ENCODE measurements at places on chromosomes 11 and 22.

- DNase-seq = no peak
These were observed 38.4 kb downstream of the MACROD1 start for GRCh38 chr11:64127267-64128072.

DNA sequence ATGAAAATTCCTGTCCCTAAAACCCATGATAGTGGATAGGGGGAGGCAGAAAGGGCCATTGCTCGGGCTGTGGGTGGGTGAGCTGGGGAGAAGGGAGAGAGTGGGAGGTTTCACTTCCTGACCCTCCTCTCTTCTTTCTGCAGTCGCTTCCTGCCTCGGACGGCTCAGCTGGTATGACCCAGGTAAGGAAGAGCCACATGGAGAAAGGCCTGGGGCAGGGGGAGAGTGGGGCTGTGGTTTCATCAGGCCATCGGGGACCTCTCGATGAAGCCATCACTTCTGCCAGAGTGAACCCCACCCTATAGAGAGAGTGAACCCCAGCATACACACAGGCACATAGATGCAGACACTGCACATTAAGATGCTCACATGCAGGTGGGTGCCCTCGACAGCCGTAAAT lies 12.6 kb downstream of the CD5 start:
- no peak for DNase-seq

DNA sequence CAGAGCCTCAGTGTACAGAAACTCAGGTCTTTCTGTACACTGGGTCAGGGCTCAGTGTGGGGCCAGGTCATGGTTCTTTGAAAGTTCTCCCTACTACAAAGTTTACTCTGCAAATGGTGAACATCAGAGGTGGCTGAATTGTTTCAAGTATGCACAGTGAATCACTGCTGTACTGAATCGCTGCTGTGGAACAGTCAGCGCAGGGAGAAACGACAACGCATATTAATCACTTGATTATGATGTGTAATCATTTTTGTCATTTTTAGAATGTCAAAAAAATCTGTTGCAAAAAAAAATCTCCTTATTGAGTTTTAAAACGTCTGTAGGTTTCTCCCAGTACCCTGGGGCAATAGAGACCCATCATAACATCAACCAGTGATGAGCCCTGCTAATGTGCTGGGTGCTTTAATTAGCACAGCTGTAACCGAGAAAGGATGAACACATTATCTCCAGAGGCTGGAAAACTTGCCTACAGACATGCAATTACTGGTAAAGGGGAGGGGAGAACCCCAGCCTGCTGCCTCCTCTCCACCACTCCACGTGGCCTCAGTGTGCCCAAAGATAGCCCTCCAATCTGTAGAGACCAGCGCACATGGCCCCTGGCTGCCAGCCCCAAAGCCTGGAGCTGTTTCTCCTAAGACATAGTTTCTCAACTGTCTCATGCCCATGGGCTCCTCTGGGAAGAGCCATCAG lies 12.8 kb downstream of the ARRB1 start:
- DNase-seq = no peak

DNA sequence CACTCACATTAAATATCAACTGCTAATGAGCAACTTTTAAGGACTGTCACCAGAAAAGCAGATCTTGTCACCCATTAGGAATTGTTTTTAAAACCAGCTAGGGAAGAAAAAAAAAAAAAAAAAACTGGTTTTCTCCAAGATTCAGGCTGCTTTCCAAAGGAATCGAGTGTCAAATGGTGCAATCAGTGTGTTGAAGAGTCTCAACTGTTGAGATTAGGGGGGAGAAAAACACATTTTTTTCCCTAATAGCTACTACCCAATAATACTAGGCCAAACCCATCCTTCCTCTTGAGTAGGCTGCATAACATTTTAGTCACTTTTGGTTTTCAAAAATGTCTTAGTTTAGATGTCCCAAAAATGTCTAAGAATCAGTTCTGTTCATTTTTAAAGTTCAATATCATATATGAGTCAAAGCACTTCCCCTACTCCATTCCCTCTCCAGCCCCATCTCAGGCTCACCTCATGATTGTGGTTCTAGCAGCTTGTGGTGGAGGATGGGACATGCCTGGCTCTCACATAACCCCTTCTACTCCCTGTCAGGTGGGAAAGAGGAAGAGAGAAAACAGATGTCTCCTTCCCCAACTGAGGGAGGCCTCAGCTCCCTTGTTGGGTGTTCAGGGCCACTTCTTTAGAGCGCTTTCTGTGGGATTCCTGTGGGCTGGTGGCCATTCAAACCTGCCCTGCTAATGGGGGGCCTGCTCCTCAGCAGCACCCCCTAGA lies 193.6 kb downstream of the CWF19L2 start:
- DNase-seq = no peak

DNA sequence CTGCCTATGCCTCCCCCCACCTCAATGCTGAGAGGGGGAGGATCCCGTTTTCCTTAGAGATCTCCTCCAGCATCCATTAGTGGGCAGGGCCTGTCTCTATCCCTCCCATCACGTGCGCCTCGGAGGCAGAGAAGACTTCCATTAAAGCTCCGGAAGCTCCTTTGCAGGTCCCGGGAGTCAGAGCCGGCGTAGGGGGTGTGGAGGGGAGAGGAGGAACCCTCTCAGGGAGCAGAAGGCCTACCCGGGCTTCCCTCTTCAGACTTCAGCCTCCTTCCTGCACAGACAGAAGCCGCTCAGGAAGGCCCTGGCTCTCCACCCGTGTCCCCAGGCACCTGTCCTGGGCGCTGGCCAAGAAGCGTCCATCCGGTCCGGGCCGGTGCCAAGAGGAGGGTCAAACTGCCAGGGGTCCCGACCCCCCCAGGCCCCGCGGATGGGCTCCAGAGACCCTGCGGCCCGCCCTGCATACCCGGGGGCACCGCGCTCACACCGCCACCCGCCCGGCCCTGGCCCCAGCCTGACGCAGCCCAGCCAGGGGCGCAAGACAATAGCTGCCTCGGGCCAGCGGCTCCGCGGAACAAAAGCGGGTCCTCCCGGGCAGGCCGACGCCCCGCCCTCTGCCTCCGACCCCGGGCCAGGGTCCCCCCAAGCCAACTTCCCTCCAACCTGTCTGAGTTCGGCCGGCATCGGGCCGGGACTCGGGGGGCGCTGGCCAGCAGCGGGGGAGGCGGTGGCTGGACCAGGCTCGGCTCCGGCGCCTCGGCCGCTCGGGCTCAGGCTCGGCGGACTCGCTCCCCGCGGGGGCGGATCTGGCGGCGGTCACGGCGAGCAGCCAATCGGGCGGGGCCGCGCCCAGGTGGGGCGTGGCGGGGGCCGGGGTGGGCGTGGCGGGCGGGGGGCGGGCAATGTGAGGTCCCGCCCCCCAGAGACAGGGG lies 29.9 kb downstream of the ARVCF start:
- no peak for DNase-seq

- DNase-seq = no peak
These were observed 5.2 kb upstream of the LIF start for GRCh38 chr22:30251711-30252110.

DNA sequence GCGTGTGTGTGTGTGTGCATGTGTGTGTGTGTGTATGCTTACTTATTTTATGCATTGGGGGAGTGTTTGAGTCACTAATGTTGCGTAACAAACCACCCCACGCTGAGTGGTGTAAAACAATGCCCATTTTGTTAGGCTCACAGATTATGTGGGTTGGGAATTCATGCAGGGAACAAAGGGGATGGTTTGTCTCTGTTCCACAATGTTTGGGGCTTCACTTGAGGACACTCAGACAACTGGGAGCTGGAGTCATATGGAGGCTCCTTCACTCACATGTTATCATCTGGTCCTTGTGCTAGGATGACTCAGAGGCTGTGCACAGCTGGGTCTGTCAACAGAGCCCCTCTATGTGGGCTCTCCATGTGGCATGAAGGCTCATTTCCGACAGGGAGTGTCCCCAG lies 51.3 kb upstream of the LARGE1 start:
- no peak for DNase-seq

DNA sequence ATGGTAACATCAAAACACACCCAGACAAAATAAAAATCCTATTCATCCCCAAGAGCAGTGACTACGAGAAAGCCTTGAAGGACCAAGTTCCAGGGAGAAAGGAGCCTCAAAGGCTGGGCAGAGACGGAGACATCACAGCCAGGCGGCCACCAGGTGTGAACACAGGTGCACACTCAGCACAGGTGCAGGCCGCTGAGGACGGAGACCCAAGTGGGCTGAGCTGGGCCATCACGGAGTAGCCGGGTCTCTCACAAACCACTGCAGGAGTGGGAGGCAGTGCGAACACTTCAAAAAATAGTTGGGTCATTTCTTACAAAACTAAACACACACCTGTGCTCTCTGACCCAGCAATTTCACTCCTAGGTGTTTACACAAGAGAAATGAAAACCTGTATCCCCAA lies 72.6 kb downstream of the PHF21B start:
- no peak for DNase-seq

- no peak for DNase-seq
These were observed 72.5 kb upstream of the SHANK2 start for GRCh38 chr11:71324788-71325417.

DNA sequence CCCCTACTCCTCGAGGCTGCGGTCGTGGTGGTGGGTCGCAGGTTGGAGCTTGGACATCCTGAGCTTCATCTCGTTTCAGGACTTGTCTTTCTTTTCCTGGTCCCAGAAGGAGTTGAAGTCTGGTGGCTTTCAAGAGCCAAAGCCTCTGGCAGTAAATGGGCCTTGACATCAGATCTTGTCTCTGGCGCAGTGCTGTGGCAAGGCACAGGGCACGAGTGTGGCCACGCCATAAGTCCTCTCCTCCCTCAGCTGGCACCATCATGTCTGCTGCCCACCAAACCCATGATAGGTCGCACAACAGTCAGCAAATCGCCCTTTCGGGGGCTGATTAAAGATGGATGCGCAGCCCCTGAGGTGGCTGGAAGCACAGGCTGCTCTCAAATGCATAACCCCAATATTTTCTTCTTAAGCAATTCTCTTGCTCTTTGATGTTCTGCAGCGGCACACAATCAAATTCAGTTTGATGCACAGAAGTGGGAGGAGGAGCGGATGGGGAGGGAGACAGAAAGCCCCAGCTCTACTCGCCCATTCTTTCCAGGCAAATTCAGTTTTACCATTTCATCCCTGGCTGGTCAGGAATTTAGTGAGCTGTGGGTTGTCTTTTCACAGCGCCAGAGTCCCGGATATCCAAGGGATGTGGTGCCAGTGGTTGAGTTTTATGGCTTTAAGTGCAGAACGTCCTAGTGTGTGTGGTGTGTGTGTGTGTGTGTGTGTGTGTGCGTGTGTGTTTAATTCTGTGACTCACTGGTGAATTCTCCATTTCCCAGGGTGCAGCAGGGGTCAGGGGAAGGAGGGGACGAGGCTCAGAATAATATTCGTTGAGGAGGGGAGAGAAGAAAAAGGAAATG lies 162.0 kb downstream of the DSCAML1 start:
- DNase-seq = no peak

DNA sequence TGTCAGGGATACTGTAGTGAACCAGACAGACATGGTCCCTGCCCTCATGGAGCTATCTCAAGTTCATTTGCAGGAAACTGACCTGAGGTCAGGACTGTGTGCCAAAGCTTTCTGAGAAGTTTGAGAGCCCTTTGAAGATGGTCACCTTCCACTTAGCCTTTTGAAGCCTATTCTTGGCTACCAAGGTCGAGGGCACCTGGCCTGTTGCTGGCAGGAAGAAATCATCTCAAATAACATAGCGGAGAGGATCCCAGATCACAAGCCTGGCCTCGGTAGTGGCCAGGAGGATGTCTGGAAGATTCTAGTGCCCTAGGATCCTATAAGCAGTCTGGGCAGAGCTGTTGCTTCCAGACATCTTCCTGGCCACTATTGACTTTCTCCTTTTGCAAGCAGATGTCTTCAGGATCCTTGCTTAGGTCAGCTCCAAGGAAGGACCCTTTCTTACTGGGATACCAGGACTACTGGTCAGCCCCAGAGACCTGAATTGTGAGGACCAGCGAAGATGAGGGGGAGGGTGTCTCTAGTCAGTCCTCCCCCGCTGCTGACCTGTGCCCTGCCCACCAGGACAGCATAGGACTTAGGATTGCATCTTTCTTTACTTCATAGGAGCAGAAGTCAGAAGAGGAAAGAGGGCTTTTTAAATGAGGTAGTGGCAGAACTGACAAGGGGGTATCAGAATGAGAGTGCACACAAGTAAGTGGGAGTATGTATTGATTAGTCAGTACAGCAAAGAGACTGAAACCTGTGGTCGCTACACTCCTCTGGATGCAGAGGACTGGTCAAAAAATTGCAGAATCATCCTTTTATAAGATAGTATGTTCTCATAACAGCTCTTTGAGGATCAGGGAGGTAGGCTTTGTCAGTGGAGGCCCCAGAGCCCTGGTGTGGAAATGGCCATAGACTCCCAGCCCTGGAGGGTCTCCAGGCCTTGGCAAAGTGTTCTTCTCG lies 94.8 kb downstream of the TEAD1 start:
- DNase-seq = no peak

GRCh38 chr22:23357053-23357452 lies 176.7 kb downstream of the BCR start:
- no peak for DNase-seq

GRCh38 chr11:46071091-46071490 lies 50.2 kb downstream of the PHF21A start:
- no peak for DNase-seq

DNA sequence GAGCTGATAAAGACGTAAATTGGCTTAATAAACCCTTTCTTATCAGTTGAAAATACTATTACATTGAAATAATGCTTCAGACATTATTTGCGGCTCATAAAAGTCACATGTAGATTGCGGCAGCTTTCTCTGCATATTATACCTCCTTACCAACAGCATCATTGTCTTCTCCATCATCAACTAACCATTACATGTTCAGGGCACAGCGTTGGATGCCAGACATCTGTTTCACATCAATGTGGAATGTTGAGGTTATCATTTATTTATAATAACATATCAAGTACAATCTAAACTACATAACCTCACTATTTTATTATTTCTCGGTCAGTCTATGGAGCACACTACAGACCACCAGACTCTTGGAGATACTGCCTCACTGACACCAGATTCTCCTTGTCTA lies 573.8 kb upstream of the FAT3 start:
- DNase-seq = no peak

DNA sequence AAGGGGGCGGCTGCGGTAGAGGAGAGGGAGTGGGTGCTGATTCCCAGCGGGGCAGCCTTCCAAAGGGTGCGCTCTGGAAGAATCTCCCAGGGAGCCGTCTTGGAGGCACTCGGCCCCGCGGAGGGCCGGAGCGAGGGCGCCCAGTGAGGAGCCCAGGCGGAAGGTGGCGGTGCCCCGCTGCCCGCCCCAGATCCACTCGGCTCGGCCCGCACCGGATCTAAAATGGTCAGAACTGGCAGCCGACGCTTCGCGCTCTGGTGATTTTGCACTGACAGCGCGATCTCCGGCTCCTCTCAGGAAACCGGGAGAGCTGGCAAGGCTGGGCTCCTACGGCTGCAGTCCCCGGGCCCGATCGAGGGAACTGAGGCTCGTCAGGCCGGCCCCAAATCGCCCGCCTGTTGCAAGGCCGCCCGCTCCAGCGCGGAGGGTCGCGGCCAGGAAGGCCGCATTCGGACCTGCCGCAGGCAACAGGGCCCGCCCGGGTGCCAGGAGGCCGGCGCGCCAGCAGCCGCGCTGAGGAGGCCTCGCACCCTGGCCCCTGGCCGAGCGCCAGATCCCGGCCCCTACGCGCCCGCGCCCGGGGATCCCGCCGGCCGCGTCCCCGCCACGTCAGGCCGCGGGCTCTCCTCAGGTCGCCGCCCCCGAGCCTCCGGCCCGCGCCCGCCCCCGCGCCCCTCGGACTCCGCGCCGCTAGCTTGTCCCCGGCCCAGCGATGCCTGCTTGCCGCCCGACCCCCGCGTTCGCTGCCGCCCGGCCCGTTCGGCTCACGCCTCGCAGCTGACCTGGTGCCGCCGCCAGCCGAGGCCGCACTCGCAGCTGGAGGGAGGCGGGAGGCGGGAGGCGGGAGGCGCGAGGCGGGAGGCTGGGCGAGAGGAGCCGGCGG lies at the start of gene KLHL22:
TSS of gene KLHL22 (minus strand) at position 818 of the 883 bp plus-strand sequence. CDS start 6,584 bp downstream, outside the sequence.
- DNase-seq = no peak

GRCh38 chr11:13260201-13260962 lies 17.2 kb upstream of the BMAL1 start:
- no peak for DNase-seq

- no peak for DNase-seq
These were observed 2.1 kb upstream of the DRD2 start for GRCh38 chr11:113477321-113477720.
